ENCODE measurements at places on chromosomes 5 and 9. TPM values are rescaled to one million over a fixed set of nuclear protein-coding genes. Genes with fewer than 3 reads are reported as not detected.

DNA sequence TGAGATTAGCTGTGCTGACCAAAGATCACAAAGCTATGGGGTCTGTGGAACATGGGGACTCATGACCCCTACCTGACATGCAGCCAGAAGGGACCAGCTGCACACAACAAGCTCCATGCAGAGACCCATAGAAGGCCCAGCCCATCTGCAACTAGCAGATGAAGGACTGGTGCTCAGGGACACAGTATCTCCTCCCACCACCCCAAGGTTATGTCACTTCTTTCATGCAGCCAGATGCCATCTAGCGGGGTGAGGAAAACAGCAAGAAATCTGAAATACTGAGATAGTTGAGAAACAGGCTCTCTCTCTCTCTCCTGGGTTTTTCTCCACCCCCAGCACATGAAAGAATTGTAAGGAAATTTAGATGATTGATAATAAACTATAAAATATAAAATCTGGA lies 161.3 kb upstream of the DAPK1 start:
- DNase-seq = no peak

FGF10 gene
- 28.8 TPM for total RNA-seq

SPDL1 gene
- total RNA-seq = 10.0 TPM

DNA sequence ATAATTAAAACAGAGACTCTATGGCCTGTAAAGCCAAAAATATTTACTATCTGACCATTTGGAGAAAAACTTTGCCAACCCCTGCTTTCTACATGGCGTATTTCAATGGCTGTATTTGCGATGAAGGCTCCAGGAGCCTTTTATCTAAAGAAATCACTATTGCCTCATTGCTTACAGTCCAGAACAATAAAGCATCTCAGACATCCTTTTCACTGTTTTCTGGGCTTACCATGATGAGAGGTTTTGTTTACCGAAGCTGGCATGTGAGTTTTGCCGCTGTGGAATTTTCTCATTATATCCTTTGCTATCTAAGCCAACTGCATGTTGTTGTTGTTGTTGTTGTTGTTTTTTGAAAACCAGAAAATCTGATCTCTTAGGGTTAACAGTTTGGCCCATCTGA lies 13.9 kb downstream of the PALM2AKAP2 start:
- DNase-seq = no peak

DNA sequence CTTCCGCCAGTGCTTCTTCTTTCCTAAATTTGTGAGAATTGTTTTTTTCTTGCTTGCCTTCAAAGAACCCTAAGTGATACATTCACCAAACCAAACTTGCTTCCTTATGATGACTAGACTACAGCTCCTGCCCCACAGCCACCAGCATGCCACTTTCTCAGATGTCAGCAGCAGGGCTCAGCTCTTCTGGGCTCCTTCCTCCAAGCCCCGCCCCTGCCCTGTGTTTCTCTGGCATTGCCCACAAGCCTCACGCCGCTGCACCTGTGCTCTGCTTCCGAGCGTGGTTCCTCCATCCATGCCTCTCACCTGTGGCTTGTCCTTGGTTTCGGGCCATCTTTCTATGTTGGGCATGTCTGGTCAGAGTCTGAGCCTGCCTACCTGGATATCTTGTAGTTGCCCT lies 10.6 kb downstream of the UNC5A start:
- DNase-seq = no peak

- no peak for DNase-seq
These were observed 122.5 kb downstream of the SCAMP1 start for GRCh38 chr5:78482948-78483347.

GRCh38 chr9:123483191-123483803 lies 127.3 kb downstream of the CRB2 start:
- DNase-seq = peak; percentile 37

DNA sequence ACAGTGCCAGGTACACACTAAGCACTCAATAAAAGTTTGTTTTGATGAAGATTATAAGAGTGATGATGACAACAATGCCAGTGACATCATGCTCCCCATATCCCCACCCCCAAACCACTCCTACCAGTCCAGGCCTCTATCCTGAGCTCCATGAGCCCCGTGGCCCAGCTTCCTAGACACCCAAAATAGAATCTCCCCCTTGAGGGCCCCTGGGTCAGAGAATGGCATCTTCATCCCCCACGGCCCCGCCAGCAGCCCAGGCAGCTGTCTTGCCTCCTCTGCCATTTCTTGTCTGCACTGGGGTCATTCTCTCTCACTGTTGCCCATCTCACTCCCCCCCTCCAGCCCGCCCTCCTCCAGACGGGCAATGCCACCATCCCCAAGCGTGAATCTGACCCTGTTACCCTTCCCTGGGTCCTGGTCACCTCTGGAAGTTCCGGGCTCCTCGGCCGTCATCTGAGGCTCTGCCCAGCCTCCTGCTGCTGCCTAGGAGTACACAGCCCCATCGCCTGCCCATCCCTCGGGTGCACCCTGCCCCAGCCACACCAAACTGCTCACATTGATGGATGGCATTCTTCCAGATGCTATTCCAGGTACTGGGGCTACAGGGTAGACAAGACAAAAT lies 76.8 kb upstream of the LMX1B start:
- DNase-seq = peak; percentile 49

DNA sequence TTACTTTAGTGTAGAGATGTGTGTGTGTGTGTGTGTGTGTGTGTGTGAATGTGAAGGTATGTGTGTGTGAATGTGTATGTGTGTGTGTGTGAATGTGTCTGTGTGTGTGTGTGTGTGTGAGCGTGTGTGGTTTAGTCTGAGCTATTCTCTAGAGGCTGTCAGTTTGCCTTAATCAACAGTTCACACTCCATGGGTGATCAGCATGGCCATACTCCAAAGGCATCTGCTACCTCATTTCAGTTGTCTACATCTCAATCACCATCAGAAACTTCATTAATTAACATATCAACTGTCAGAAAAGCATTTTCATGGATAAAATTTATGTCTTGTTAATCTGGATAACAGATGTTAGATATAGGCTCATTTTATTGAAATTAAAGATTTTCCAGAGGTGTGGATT lies 103.1 kb upstream of the PTPN3 start:
- no peak for DNase-seq

GZMA gene
- 1.1 TPM for total RNA-seq

GRCh38 chr5:168449166-168449565 lies 37.1 kb upstream of the RARS1 start:
- no peak for DNase-seq

DNA sequence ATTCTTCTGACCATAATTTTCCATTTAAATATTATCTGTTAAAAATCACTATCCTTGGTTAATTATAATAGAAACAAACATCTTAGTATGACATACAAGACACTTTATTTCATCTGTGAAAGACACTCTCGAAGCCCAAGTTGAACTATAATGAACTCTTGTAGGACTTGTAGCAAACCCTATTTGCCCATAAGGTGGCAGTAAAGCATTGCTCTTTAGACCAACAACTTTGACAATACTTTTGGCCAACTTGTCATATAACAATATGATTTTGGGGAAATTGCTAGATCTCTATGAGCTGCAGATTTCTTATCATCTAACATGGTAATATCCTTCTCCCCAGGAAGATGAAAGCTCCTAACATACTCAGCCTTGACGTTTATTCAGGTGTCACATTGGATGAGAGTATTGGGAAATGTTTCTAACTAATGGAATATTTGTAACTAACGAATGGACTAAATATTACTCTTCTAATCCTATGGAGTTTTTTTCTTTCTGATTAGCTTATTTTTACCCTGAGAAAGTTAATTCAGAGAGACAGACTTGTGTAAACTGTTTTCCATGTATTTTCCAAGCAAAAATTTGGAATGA lies 11.0 kb downstream of the SPINK14 start:
- DNase-seq = no peak

DNA sequence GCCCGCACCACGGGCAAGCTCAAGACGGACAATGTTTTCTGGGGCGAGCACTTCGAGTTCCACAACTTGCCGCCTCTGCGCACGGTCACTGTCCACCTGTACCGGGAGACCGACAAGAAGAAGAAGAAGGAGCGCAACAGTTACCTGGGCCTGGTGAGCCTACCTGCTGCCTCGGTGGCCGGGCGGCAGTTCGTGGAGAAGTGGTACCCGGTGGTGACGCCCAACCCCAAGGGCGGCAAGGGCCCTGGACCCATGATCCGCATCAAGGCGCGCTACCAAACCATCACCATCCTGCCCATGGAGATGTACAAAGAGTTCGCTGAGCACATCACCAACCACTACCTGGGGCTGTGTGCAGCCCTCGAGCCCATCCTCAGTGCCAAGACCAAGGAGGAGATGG lies 108.6 kb downstream of the DAB2IP start:
- no peak for DNase-seq

DNA sequence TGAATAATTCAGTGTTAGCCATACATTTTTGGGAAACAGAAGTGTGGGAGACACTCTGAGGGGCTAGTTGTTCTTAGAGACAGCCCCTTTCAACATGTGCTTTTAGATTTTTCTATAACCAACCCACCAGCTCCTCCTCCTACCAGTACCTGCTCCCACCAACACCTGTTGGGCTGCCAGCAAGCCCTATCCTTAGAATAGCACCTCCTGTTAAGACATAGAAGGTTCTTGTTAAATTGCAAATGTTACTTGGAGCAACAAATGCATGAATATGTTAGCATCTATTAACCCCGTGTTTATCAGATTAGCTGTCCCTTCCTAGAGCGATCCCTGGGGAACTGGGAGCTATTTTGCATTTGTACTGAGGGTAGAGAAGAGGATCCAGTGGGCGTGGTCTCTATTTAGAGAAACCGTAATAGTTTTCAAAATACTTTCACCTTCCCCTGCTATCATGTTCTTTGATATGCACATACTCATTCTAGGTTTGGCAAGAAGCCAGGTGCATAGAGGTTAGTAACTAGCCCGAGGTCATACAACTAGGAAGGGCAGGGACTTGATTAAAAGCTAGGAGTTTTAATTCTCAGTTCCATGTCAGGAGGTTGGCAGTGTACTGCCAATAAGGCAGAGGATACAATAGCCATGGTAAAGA lies 334.4 kb downstream of the KCTD16 start:
- no peak for DNase-seq

DNA sequence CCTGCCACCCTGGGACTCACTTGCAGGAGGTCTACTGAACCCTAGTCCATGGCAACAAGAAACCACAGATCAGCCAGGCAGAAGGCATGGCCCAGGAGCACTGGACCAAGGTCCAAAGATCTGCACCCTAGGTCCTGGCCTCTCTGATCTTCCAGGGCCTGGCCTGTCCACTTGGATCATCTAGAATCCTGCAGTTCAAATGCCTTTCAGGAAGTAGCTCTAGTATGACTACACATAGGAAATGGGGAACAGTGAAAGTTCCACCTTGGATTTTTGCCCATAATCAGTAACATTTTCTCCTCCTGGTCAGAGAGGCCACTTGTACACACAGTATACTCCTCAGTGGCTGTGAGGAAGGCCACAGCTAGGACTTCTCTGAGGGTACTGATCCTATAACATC lies 11.5 kb downstream of the ANXA6 start:
- DNase-seq = no peak

DNA sequence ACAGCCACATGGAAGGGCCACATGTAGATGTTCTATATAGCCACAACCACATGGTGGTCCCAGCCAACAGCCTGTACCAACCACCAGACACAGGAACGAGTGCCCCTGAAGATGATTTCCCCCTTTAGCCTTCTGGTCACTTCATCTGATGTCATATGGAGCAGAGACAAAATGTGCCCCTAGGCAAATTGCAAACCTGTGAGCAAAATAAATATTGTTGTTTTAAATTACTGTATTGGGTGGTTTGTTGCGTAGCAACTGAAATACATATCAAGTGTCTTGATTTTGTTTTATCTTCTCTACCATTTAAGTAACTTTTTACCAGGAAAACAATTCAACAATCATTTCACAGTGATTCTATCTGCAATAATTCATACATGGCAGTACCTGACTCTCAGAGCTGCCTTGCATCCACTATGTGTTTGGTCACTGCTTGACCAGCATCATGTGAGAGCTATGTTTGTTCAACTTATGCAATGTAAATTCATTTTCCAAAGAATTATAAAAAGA lies 142.5 kb upstream of the VLDLR start:
- DNase-seq = no peak
